ENCODE measurements at places on chromosomes 16 and 17.

GRCh38 chr17:9522074-9522473 is 53.5 kb downstream of the STX8 start:
- DNase-seq, result no peak

GRCh38 chr16:12366313-12366712 is 389.8 kb downstream of the SNX29 start:
- no peak for DNase-seq

GRCh38 chr17:28916302-28916934 is 13.5 kb upstream of the DHRS13 start:
- DNase-seq, result no peak

DNA sequence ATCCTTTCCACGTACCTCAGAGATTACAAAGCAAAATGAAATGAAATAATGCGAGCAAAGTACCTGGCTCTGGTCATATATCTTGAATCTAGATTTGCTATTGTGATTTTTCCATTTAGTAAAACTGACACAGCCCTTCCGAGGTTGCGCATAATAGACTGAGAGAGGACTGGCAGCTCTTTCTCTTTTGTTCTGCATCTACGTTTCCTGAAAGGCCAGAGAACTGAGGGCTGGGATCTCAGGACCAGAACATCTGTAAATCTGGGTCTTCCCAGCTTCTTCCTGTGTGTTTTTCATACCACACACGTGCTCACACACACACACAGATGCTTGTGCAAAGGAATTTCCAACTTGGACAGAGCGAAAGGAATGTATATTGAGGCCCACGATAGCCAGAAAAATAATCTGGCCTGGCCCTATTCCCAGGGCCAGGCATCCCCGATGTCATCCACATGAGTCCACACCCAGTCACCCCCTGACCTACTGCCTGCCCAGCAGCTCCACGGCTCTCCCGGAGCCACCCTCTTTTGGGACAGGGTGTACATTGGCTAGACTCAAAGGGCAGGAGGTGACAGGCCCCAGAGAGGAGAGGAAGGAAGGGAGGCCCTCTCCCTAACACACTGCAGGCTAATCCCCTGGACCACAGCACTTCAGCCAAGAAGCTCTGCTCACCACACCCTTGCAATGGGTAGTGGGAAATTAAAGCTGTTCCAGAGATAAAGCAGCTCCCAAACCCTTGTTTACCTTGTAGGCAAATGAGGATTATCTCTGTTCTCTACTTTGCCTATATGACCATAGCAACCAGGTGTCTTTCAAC is 41.8 kb downstream of the NOL11 start:
- DNase-seq, result no peak

- DNase-seq, result no peak
Observed at GRCh38 chr17:78908426-78908825, 5.4 kb upstream of the CEP295NL start.

GRCh38 chr16:56634715-56635440 is 2.4 kb downstream of the MT1M start:
- DNase-seq, result no peak

DNA sequence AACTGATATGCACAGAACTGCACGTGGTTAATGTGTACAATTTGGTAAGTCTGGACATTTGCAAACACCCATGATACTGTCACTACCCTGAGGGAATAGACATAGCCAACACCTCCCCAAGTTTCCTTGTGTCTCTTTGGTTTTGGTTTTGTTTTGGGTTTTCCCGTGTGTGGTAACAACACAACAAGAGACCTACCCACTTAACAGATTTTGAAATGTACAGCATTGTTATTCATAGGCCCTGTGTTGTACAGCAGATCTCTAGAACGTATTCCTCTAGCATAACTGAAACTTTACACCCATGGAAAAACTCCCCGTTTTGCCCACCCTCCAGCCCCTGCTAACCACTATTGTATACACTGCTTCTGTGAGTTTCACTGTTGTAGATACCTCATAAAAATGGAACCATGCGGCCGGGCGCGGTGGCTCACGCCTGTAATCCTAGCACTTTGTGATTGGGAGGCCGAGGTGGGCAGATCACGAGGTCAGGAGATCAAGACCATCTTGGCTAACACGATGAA is 76.3 kb upstream of the TBC1D3K start:
- DNase-seq, result no peak

- DNase-seq, result no peak
Observed at GRCh38 chr16:53068423-53068833, 13.6 kb downstream of the CHD9 start.

- no peak for DNase-seq
Observed at GRCh38 chr17:10776381-10776780, 27.5 kb downstream of the TMEM238L start.

- DNase-seq, result no peak
Observed at GRCh38 chr16:592518-593306, 2.8 kb downstream of the RAB40C start.

GRCh38 chr16:50265260-50265659 is 1.1 kb upstream of the ADCY7 start:
- no peak for DNase-seq

DNA sequence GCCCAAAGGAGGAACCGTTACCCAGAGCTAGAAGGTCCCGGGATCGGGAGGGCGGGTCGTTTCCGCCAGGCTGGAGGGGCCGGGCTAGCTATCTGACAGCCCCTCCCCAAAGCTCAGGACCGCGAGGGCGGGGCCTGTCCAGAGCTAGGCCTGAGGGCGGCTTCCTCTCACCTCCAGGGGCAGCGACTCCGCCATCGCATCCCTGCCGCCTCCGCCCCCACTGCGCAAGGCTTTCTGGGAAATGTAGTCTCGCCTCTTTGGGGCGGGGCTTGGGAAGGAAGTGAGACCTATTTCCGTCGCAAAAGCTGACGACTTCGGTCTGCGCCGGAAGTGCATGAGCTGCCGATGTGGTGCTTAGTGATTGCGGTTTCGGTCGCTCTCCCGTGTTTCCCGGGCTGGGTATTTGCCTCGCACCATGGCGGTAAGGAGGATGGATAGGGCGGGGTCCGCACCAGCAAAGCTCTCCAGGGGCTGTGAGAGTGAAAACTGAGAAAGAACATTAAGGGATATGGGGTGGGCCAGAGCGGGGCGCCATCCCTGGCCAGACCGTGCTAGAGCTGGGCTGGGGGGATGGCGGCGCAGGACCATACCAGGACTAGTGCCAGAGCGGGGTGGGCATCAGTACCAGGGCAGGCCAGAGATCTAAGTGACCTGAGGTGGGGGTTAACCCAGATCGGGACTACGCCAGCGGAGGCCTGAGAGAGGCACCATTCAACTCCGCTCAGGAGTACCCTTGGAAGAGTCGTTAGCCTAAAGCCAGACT is at the start of gene TMEM208:
Gene TMEM208 (plus strand): TSS at position 327 of the 763 bp plus-strand sequence. CDS start 89 bp downstream, at position 416.
- DNase-seq, result peak; percentile 97

GRCh38 chr17:66987059-66987616 is 22.6 kb downstream of the CACNG4 start:
- no peak for DNase-seq

DNA sequence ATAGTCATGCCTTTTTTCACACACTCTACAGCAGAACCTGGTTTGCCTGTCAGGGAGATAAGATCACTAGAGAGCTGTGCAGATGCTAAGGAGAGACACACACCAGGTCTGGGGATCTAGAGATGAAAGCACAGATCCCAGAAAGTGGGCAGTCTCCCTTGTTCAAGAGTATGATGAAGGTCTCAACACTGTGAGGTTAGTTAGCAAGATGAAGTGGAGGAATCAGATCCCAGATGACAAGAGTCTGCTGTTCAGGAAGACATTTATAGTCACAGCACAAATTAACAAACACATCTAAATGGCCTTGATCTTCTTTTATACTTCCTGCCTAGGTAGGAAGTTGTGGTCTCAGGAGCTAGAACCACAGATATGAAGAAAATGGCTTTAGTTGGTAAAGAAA is 23.4 kb upstream of the SKAP1 start:
- no peak for DNase-seq

DNA sequence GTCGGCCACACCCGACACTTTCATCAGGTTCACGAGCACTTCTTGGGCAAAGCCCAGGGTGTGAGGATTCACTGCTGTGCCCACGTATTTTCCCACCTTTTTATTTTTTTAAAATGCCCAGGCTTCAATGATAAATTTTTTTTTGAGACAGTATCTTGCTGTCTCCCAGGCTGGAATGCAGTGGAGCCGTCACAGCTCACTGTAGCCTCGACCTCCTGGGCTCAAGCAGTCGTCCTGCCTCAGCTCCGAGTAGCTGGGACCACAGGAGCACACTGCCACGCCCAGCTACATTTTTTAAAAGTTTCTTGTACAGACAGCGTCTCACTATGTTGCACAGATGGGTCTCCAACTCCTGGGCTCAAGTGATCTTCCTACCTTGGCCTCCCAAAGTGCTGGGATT is 17.8 kb downstream of the UTS2R start:
- no peak for DNase-seq

GRCh38 chr16:22903716-22904115 is 89.8 kb downstream of the HS3ST2 start:
- DNase-seq, result no peak

GRCh38 chr16:81873843-81874752 is 95.0 kb downstream of the PLCG2 start:
- DNase-seq, result peak; percentile 54

- DNase-seq, result no peak
Observed at GRCh38 chr16:2710711-2711231, 9.3 kb downstream of the PRSS27 start.

- no peak for DNase-seq
Observed at GRCh38 chr16:79717333-79718137, 117.0 kb upstream of the MAF start.

- DNase-seq, result no peak
Observed at GRCh38 chr17:9702482-9702881, 57.2 kb downstream of the USP43 start.

DNA sequence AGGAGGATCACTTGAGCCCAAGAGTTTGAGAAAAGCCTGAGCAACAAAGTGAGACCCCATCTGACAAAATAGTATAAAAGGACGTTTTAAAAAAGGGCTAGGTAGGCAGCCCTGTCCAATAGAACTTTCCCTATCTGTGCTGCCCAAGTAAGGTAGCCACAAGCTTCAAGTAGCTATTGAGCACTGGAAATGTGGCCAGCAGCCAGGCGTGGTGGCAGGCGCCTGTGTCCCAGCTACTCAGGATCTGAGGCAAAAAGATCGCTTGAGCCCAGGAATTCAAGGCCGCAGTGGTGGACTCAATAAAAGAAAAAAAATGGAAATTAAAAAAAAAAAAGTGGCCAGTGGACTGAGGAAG is 1.5 kb upstream of the NQO1 start:
- DNase-seq, result no peak

DNA sequence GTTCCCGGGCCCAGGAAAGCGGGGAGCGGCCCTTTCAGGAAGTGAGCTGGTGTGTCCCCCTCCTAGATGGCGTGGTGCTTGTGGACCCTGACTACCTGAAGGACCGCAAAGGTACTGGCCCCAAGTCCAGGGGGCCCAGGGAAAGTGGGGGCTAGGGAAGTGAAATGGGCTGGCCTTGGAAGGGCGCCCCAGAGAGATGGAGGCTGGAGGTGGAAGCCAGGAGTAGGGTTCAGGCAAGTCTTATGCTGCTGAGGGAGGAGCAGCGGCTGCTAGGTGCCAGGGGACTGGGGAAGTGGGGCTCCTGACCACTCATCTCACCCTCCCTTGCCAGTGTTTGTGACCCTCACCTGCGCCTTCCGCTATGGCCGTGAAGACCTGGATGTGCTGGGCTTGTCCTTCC is 5.6 kb downstream of the ARRB2 start:
- no peak for DNase-seq

DNA sequence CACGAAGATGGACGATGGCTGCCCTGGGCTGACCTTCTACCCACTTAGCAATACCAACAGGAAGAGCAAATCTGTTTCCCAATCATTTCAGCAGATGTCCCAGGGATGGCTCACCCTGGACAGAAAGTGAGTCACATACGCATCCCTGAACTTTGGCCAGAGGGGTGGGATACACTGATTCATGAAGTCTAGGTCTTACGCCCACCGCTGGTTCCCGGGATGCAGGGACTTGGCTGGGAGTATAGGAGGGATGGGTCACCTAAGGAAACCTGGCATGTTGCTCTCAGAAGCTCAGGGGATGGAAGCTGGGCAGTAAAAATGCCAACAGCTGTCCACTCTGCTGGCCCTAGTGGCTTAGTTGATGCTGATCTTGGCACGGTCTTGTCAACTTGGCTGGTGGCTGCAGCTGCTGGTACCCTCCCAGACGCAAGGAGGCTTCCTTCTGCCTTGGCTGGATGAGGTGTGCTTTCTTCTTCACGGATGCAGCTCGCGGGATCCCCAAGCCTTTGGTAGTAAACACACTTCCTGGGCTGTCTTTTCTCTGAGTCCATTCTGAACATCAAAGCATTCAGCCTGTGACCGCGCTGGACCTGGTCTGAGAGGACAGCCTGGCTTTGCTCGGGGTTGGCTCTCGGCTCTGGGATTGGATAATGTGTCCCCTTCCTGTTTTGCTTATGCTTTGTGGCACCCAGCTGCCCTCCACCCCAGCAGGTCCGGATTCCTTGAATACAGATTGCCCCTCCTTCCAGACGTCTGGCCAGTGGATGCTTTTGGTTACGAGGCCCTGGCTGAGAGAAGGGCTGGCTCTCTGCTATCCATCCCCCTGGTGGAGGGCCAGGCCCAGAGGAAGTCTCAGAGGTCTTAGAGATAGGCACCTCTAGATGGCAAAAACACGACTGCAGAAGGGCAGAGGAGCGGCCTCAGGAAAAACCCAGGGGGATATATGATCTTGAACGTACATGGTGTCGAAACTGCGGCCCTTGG is 71.5 kb downstream of the RAP1GAP2 start:
- DNase-seq, result no peak

DNA sequence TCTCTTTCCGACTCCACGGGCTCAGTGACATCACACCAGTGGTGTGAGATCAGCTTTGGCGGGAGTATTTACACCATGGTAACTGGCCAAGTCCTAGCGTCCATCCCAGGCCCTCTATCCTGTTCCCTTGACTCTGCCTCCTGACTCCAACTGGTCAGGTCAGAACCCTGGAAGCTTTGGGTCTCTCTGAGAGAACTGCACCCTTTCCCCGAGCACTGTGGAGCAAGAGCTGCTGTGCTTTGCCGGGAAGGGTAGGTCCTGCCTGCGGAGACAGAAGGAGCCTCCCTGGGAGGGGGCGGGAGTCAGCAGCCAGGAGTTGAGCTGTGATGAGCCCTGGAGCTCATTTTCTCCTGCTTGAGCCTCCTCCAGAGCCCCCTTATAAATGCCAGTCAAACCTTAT is 212.1 kb upstream of the TNRC6C start:
- DNase-seq, result no peak

DNA sequence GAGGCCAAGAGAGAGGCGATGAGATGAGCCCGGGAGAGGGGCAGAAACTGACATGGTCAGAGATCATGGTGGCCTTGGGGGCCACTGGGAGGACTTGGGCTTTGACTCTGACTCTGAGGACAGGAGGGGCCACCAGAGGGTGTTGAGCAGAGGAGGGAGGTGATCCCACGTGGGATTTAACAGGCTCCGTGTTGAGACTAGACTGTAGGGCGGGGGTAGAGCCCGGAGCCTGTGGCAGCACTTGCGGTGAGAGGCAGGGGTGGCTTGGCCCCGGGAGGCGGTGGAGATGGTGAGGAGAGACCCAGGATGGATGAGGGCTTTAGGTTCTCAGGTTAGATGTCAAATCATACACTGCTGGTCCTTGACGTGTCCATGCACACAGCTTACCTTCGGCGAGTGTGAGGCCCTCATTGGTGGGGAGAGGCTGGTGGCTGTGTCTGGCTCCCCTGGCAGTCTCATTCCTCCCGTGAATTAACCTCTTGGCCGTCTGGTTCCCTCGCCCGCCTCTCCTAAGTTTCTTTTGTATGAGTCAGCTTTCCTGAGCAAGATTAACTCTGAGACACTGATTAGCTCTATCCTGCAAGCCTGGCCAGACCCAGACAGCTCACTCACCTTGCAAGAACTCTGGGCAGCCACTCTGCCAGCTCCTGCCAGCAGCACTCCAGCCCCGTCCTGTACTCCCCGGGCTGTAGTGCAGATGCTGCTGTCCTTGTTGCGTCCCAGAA is 39.7 kb downstream of the VPS35L start:
- no peak for DNase-seq

- DNase-seq, result no peak
Observed at GRCh38 chr16:74224828-74225612, 71.6 kb upstream of the PSMD7 start.
